ENCODE measurements at places on chromosomes 11 and 22.

DNA sequence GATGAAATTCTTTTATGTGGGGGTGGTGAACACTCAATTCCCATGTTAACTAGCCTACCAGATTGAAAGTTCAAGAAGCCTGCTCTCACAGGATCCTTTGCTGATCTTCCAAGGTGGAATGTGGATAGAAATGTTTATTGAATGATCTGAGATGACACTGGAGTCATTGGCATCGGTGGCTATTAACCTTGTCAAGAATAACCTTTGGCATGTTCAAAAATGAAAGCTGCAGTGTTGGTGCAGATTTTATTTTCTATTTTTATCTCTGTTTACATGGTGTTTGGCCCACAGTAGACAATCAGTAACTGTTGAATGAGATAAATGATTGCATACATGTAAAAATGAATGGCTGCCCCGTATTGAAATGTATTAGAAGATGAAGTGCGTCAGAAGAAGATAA is 19.0 kb downstream of the MCAM start:
- DNase-seq: no peak

GRCh38 chr11:60978546-60979380 is 7.3 kb downstream of the CD6 start:
- no peak for DNase-seq

DNA sequence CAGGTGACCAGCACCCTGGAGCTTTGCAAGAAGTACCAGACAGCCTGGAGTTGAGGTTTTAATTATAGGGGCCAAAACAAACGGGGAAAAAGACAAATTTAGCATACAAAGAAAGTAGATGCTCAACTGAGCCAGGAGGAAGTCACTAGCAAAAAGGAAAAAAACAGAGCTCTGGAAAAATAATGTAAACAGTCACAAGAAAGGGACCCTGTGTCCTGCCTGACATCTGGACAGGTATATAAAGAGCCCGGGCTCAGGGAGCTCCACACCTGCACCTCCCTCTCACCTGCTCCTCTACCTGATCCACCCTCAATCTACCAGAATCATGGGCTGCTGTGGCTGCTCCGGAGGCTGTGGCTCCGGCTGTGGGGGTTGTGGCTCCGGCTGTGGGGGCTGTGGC is at the start of gene KRTAP5-10:
KRTAP5-10 (plus strand) TSS at position 301 of the 400 bp plus-strand sequence; CDS start at position 326, 25 bp downstream.
- DNase-seq: no peak

GRCh38 chr22:28454431-28455064 is 225.1 kb downstream of the TTC28 start:
- no peak for DNase-seq

DNA sequence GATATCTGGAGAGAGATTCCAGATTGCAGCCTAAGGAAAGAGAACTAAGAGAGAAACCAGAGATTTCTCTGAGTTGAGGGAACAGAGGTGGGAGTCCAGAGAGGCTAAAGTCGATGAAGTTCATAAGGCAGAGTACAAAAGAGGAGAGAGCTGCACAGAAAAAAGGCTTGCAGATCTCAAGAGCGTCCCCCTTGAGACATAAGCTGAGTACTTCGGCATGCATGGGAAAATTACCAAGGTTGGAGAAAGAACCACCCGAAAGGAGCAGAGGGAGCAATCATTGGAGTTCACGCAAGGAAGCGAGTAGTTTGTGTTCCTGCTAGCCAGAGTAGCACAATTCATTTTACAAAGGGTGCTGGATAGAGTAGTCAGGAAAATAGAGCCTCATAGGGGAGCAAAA is 293.5 kb downstream of the TMEM135 start:
- DNase-seq: no peak

Measured in effector CD4-positive, alpha-beta T cell (primary cell).